ENCODE measurements at places on chromosomes 6 and 20.

DNA sequence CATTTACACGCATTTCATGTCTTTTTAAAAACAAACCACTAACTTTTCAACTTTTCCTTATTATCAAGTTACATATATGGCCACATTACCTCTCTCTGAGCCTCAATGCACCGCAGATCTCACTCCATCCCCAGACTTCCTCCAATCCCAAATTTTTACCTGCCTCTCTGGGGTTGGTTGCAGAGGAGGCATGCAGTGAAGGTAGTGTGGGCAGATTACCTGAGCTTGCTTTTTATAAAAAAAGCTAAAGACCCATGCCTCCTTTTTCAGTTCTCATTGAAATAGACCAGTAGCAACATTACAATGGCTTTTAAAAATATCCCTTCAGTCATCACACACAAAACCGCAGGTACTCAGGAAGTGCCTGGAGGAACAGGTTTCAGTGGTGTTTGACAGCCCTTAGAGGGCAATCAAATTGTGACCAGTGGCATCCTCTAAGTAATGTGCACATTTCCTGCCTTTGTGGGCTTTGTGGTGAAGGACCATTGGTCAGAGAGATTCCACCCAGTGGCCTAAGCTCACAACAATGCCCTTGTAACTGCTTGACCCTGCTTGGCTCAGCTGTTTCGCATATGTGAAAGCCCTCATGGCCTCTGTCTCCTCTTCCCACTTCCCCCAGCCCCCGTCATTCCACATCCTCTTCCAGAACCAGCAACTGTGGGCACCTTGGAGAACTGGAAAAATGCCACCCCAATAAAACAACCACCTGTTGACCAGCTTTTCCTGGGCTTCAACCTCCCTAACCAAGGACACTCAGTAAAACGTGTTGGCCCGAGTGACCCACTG, 30.2 kb upstream of the IL17A start:
- DNase-seq: no peak

DNA sequence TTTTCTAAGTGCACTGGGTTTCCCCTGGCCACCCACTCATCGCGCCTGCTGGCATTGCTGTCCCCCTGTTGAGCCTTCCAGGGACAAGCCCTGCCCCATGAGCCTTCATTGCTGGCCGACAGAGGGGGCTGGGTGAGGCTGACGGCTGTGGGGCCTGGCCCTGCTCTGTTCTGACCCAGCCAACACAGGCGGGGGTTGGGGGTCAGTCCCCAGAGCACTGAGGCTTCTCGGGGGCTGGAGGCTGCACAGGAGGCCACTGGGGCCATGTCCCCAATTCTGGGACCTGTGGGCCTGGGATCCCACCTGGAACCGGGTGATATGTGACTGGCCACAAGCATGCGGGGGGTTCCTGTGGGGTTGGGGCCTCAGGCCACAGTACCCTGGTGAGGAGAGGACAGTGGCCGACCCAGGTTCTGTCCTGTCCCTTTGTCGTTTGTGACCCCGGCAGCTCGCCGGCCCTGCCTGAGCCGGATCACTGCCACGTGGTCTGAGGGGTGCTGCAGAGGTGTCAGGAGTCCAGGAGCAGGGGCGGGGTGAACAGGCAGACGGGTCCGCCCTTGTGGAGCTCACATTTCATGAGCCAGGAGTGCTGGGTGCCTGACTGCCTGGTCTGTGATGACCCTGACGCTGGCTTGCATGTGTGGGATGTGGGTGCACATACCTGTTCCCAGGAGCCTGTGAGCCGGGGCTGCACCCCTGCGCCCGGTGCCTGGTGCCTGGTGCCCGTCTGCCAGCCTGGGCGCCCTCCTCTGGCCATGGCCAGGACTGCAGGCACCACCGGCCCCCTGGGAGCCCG, 2.1 kb upstream of the COL20A1 start:
- DNase-seq: peak; percentile 18

DNA sequence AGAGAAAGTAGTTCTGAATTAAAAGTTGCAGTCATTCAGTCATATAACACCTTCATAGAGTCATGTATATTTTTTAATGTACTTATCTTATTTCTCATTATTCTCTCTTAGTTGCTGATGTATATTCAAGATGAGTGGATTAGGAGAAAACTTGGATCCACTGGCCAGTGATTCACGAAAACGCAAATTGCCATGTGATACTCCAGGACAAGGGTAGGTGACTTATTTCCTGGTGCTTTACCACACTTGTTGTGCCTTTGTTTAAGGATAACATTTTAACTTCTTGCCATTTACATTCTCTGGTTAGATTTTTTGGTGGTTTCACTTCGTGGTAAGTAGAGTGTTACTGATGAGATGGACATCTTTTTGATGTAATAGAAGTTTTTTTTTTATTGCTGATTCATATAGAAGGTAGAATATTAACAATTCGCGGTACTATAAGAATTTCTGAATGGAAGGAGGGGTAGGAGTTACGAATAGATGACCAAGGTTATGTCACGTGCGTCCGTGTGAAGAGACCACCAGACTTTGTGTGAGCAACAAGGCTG, 120.5 kb downstream of the NCOA3 start:
- DNase-seq: no peak

- no peak for DNase-seq
Observed at GRCh38 chr20:32224463-32224862, 16.8 kb downstream of the POFUT1 start.

- no peak for DNase-seq
Observed at GRCh38 chr6:13278991-13279390, 49.3 kb downstream of the TBC1D7 start.

- DNase-seq: no peak
Observed at GRCh38 chr6:39416026-39416425, 93.5 kb upstream of the KCNK16 start.

GRCh38 chr6:17311595-17312311, 30.6 kb downstream of the RBM24 start:
- no peak for DNase-seq

GRCh38 chr6:149320796-149321195, 3.3 kb downstream of the TAB2 start:
- no peak for DNase-seq

DNA sequence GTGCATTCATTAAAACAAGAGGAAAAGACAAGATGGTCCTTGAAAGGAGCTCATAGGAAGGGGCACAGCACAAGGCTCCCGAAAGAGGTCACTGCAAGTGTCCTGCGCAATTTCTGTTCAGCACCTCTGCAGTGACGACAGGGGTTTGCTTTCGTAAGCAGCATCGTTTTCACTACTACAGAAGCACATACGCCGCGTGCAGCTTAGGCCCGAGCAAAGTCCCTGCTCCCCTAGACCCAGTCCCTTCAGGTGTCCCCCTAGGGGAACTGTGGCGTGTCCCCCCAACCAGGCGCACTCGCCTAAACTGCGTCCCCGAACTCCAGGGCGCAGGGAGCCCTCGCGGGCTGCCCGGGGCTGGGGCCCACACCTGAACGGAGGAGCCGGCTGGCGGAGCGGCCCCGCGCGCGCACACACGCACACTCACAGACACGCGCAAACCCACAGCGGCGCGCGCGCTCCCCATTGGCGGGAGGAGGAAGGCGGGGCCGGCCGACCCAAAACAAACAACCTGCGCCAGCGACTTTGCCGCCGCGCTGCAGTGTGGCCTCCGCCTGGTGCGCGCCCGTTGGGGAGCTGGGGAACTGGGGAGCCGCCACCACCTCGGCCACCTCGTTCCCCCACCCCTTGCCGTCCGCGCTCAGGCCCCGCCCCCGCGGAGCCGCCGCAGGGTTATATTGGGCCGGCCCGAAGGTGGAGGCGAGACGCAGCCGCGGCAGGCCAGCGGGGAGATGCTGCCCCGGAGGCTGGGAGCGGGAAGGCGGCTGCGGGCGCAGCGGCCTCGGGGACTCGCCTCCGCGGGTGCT, at the start of gene FOXQ1:
FOXQ1 (plus strand) TSS at position 699 of the 803 bp plus-strand sequence. CDS start 607 bp downstream, outside the sequence.
- DNase-seq: peak; percentile 33

DNA sequence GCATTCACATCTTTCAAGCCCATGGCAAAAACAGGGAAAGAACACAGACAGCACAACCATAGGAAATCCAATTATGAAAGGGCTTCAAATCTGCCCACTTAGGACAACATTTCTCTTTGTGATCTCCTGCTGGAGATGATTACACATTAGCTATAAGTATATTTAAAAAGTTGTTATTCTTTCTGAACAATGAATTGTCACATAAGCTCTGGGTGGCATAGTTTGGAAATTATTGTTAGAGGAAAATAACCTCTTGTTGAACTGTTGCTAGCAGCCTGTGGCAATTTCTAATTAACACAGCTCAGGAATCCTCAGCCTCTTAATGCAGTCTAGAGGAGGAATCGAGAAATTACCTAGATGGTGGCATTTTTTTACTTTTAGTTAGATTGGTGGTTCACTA, 54.9 kb downstream of the BCAS1 start:
- no peak for DNase-seq

DNA sequence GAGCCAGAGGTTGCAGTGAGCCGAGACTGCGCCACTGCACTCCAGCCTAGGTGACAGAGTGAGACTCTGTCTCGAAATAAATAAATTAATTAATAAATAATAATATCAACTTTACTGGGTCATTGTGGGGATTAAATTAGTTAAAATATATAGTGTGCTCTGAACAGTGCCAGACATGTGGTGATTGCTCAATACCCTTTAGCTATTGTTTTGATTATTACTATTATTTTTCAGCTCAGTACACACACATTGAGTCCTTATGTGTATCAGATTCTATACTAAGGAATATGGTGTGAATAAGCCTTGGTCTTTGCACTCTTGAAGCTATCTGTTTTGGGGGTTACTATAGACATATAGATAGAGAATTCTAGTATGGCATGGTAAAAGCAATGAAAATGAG, 28.9 kb downstream of the TREML1 start:
- no peak for DNase-seq

DNA sequence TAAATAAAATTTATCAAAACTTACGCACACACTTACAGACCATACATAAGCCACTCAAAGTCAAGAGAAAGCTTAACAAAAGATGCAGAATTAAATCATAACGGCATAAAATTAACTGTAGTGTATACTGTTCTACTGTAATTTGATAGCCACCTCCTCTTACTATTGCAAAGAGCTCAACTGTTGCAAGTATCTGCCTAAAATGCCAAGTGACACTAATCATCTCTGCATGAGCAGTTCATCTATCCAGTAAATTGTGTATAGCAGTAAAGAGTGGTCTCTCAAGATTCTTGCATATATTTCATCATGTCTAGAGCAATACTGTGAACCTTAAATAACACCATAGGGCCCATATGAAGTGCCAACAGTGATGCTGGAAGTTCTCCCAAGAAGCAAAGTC, 12.3 kb downstream of the OR2H2 start:
- no peak for DNase-seq

GRCh38 chr6:16697437-16698161, 63.7 kb downstream of the ATXN1 start:
- DNase-seq: no peak

DNA sequence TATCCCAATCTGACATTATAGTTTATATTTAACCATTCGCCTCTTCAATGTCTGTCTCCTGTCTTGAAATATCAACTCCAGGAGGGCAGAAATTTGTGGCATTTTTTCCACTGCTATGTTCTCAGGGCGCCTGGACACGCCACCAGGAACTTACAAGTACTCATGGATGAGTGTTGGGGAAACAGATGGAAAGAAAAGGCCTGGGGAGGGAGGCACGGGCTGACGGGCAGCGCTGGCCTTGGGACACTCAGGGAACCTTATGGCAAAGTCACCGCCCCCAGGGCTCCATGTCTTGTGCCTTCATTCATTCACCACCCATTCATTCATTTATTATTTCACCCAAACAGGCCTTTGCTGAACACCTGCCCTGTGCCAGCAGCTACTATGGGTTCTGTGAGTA, 222.9 kb downstream of the PREX1 start:
- no peak for DNase-seq

- DNase-seq: no peak
Observed at GRCh38 chr6:142045380-142046278, 87.1 kb upstream of the GJE1 start.

- DNase-seq: no peak
Observed at GRCh38 chr20:58449681-58450221, 60.7 kb downstream of the VAPB start.

DNA sequence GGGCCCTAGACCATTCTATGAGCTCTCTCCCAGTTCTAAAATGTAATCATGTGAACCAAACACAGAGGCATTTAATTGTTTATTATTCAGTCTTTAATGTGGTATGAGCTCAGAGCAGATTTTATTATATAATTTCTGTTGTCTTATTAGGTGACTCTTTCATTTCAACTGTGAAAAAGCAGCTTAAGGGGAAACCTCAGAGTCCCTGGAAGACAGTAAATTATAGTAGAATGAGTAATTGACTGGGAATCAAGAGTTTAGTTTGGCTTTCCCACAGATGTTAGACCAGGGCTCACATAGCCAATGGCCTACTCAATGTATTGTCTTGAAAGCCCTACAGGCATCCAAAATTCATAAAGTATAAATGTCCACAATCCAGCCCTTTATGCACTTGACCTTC, 390.4 kb upstream of the SLC35B3 start:
- DNase-seq: no peak

GRCh38 chr6:28682542-28682941, 156.9 kb downstream of the GPX5 start:
- DNase-seq: no peak

DNA sequence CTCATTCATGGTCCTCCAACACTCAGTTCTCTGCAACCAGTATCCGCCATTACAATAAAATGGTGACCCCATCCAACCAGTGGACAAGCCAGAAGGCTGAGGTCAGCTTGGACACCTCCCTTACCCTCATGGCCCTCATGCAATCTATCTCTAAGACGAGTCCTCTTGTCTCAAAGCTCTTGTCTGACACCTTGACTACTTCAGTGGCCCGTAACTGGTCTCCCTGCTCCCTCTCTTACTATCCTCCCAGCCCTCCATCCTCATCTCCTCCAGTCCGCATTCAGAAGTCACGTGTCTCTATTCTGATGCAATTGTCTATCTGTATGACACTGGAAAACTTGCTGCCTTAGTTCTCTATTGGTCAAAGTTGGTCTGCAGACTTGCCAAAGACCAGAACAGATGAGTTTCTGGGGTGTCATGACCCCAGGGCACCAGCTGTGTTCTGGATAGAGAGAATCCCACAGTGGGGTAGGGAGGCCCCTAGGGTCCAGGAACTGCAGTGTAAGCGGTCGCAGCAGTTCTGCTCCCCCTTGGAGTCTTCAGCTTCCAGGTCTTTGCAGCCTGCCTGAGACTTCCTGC, 59.6 kb upstream of the RNF24 start:
- DNase-seq: no peak

DNA sequence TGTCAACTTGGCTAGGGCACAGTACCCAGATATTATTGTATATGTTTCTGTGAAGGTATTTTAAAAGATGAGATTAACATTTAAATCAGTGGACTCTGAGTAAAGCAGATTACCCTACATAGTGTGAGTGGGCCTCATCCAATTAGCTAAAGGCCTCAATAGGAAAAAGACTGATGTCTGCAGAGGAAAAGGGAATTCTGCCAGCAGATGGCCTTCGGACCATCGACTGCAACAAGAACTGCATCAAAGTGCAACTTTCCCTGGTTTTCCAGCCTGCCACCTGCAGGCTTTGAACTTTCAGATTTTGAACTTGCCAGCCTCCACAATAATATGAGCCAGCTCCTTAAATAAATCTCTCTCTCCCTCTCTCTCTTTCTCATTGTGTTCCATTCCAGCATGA, 80.5 kb downstream of the IMPG1 start:
- no peak for DNase-seq
